ENCODE measurements at places on chromosomes 7 and 10.
A peak's percentile ranks its signal among the peaks of the same experiment; 100 is the strongest.

- DNase-seq: peak; percentile 54
Observed at GRCh38 chr7:18520450-18521235, 25.1 kb downstream of the HDAC9 start.

DNA sequence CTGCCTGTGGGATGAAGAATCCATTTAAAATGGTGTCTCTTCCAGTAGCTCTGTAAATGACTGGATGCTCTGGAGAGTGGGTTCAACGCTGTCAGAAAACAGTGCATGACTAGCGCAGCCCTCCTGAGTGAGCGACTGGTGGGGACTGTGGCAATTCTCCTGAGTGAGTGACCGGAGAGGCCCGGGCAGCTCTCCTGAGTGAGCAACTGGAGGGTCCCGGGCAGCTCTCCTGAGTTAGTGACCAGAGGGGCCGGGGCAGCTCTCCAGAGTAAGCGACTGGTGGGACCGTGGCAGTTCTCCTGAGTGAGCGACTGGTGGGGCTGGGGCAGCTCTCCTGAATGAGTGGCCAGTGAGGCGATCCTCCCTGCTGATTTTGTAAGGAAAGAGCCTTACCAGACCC is 85.5 kb downstream of the WDR37 start:
- DNase-seq: no peak

DNA sequence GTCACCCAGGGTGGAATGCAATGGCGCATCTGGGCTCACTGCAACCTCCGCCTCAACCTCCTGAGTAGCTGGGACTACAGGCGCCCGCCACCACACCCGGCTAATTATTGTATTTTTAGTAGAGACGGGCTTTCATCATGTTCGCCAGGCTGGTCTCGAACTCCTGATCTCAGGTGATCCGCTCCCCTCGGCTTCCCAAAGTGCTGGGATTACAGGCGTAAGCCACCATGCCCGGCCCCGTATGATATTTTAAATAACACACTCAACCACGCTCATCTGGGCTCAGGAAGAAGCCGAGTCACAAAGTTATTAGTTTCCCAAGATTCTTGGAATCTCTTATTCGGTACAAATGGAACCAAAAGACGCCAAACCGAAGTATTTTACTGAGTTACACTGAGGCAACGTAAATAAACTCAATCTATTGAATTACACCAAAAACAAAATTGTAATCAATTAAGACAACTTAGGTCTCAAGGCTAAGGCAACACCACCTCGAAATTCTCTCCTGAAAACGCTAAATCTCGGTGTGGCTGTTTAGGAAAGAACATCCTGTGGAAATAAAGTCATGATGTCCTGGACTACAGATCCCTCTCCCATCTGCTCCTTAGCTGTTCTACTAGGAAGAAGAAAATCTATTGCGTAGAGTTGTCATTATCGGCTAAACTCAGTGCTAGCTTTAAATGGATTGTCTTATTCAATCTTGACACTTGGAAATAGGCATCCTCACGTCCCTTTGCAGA is 910 bp downstream of the ARHGAP19 start:
- DNase-seq: no peak

- DNase-seq: no peak
Observed at GRCh38 chr10:114719311-114719710, 61.2 kb upstream of the ABLIM1 start.

GRCh38 chr7:55498142-55498541 is 74.2 kb downstream of the VOPP1 start:
- no peak for DNase-seq

DNA sequence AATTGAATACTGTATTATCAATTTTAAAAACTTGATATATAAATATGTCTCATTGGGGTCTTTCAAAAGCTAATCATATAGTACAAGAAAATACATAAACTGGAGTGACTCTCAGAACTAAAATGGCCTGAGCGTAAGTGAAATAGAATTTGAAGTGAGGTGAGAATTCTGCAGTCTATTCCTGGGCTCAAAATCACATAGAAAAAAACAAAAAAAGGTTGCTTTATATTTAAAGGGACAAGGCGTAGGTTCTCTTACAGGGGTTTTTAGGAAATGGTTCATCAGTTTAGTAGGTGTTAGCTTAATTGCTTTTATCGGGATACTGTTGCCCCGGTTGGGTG is 36.7 kb upstream of the PRSS1 start:
- no peak for DNase-seq

- DNase-seq: no peak
Observed at GRCh38 chr7:44572771-44573170, 937 bp downstream of the DDX56 start.

GRCh38 chr7:18430810-18431209 is 64.7 kb upstream of the HDAC9 start:
- DNase-seq: no peak

- peak; percentile 85 for DNase-seq
Observed at GRCh38 chr7:47239931-47240421, 341.9 kb downstream of the TNS3 start.

GRCh38 chr7:11170175-11170574 is 196.5 kb downstream of the PHF14 start:
- peak; percentile 37 for DNase-seq

- DNase-seq: no peak
Observed at GRCh38 chr10:99487125-99487807, 45.5 kb upstream of the NKX2-3 start.

DNA sequence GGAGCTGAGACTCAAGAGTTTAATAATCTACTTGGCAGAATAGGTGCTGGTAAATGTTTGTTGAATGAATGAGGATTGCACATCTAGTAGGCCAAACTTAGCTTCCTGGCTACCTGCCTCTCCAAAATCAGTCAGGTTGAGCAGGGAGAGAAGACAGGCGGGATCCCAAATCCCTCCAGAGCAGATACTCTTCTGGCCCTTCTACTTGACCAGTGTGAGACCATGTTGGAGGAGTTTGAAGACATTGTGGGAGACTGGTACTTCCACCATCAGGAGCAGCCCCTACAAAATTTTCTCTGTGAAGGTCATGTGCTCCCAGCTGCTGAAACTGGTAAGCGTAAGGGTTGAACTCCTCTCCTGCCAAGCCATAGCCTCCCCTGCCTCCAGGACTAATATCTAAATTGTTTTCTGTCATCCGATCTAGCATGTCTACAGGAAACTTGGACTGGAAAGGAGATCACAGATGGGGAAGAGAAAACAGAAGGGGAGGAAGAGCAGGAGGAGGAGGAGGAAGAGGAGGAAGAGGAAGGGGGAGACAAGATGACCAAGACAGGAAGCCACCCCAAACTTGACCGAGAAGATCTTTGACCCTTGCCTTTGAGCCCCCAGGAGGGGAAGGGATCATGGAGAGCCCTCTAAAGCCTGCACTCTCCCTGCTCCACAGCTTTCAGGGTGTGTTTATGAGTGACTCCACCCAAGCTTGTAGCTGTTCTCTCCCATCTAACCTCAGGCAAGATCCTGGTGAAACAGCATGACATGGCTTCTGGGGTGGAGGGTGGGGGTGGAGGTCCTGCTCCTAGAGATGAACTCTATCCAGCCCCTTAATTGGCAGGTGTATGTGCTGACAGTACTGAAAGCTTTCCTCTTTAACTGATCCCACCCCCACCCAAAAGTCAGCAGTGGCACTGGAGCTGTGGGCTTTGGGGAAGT is 2.2 kb upstream of the MBLAC1 start:
- DNase-seq: no peak

DNA sequence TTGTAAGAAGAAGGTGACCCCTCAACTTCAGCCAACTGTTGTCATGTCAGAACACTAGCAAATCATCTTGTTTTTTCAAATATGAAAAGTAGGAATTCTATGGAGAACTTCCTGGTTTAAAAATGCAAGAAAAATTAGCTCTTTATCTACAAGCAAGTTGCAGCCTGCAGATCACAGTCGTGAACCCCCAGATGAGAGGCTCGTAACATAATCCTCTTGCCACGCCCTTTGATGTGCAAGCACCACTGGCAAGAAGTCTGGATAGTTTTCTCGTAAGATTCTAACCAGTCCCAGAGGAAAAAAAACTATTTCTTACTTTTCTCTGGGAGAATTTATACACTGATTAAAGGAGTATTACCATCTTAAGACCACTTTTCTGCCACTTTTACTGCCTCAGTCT is 132.3 kb downstream of the DPY19L1 start:
- no peak for DNase-seq

- no peak for DNase-seq
Observed at GRCh38 chr10:100254191-100254590, 13.2 kb downstream of the CWF19L1 start.

Measured in muscle of back (tissue), 13 donors.